Left renal cortex interstitium (tissue), 4 donors: ENCODE measurements at places on chromosomes 3 and 15. TPM values are rescaled to one million over a fixed set of nuclear protein-coding genes. Genes with fewer than 3 reads are reported as not detected.

DNA sequence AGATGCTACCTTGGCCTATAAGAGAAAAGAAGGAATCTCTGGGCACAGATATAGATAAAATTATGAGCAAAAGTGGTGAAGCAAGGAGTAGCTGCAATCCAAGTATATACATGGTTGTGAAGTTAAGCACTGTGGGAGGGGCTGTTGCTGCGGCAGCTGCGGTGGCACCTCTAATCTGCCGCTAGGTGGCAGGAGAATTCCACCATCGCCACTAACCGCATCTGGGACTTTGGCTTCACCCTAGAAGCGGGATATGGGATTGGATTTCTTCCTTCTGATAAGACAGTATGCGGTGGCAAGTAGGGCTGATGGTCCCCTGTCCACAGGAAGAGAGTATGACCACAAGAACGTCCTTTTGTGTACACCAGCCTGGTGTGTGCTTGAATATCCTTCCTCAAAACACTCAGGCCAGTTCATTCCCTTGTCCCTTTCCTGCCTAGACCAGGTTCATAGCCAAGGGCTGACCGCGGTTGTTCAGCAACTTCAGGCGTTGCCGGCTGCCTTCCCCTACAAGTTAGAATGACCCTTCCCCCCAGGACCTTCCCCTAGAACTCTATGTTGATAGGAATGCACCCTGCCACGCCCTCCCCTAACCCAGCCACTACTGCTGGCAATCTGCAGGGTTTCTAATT, 5.1 kb downstream of the MAGEL2 start:
- DNase-seq, result no peak

MME gene
- polyA plus RNA-seq, result 374 TPM

RBP2 gene
- 0.59 TPM for polyA plus RNA-seq

OXTR gene
- polyA plus RNA-seq, result 1.9 TPM

- DNase-seq, result no peak
These were observed 30.4 kb upstream of the RARRES1 start for GRCh38 chr3:158762701-158763100.

GRCh38 chr3:194212161-194212844, 76.4 kb downstream of the HES1 start:
- no peak for DNase-seq

TICRR gene
- polyA plus RNA-seq, result 15.8 TPM

DNA sequence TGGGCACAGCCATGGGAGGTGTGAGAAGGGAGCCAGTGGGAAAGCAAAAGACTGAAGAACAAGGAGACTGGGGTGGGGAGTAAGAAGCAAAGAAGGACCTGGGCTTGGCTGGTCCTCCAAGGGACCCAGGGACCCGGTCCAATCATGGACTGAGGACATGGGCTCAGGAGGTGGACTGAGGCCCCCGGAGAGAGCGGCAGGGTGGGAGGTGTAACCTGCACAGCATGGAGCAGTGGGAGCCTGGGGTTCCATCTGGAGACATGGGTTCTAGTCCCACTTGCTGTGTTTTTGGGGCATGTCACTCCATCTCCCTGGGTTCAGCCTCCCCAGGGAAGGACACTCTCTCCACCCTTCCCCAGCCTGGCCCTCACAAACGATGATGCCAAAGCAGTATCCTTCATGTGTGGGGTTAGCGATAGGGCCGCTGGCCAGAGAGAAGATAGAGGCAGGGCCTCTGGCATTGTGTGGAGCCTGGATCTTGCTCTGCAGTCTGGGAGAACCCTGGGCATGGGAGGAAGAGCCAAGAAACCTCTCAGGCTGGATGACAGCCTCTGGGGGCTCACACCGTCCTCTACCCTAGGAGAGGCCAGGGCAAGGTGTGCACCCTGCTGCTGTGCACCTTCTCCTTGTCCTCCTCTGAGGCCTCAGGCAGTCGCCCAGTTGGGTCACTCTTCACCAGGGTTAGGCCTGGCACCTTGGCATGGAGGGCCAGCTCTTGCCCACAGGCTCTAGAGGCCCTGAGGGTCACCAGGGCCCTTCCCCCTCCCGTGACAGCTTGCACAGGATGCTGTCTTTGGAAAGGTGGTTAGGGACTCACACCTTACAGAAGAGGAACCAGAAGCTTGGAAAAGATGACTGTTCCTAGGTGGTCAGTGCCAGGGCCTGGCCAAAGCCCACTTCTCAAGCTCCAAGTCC, 26.0 kb downstream of the FBXW12 start:
- no peak for DNase-seq

GOLGA8Q gene
- 0.83 TPM for polyA plus RNA-seq

GRCh38 chr3:99176169-99176964, 274.9 kb upstream of the DCBLD2 start:
- DNase-seq, result no peak

DNA sequence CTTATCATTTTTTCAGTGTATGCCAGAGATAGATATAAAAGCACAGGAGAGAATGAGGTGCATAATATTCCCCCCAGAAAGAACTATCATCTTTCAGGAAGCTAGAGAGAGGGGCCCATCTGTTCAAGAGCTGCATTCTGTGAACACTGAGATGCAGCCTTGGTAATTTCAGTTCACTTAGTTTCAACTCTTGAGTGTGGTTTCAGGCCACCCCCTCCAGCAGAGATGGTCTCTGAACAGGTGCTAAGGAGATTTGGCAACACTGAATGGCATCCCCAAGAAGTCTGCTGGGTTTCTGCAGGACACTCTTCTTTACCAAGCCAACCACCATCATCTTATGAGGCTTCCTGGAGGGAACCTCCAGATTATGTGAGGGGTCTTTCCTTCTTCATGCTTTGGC, 30.4 kb upstream of the LIMD1 start:
- DNase-seq, result no peak

GOLGA8T gene
- polyA plus RNA-seq, result 1.4 TPM
